Nephron progenitor cell (in vitro differentiated cells): ENCODE measurements at places on chromosomes 2 and 18.

- H3K36me3 ChIP-seq = peaks cover 81% of the 10 kb centered on the region
- no peak overlapping the region for H3K27ac ChIP-seq
- H3K4me3 ChIP-seq = no peak overlapping the region
- DNase-seq = no peak
- H3K4me1 ChIP-seq = peaks cover 6% of the 10 kb centered on the region
- H3K27me3 ChIP-seq = no peaks in the 10 kb centered on the region
Observed at GRCh38 chr18:54284981-54285785, 15.9 kb downstream of the POLI start.

- H3K27me3 ChIP-seq = no peaks in the 10 kb centered on the region
- H3K4me1 ChIP-seq = no peaks in the 10 kb centered on the region
- H3K27ac ChIP-seq = no peak overlapping the region
- DNase-seq = peak; percentile 5
Observed at GRCh38 chr2:164538240-164538866, 82.9 kb downstream of the GRB14 start.

DNA sequence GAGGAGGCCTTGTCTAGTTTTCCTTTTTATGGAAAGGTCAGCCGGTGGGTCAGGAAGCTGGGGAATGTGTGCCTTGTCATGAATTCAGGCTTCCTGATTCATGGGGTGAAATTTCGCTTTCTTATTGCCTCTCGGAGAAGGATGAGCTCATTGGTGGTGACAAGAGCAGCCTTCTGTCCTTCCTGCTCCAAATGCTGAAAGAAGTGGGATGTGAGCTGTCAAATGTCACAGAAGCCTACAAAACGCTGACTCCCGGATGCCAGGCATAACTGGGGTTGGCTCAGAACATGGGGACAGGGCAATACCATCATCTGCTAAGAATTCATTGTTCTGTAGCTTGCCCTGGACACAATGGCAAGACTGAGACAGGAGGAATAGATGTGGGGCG is 55.8 kb upstream of the FAM136A start:
- H3K27me3 ChIP-seq = peaks cover 6% of the 10 kb centered on the region
- DNase-seq = no peak
- peaks cover 24% of the 10 kb centered on the region for H3K4me1 ChIP-seq
- H3K27ac ChIP-seq = peak overlapping the region; percentile 3
- no peak overlapping the region for H3K4me3 ChIP-seq

GRCh38 chr18:31447530-31448191 is at the start of gene DSG3:
Gene DSG3, plus strand, starts transcription at chr18:31447741. Its CDS starts 137 bp downstream, at chr18:31447878.
- no peak for DNase-seq
- H3K4me3 ChIP-seq = no peak within 1 kb of the TSS
- H3K36me3 ChIP-seq = no peaks in the 10 kb centered on the region
- H3K4me1 ChIP-seq = peaks cover 4% of the 10 kb centered on the region
- H3K27me3 ChIP-seq = peaks cover 3% of the 10 kb centered on the region
- H3K27ac ChIP-seq = no peak within 1 kb of the TSS

- no peak overlapping the region for H3K27ac ChIP-seq
- H3K4me3 ChIP-seq = no peak overlapping the region
- peaks cover 78% of the 10 kb centered on the region for H3K4me1 ChIP-seq
- no peak for DNase-seq
Observed at GRCh38 chr2:128372621-128373341, 54.1 kb upstream of the HS6ST1 start.

GRCh38 chr2:54559593-54560145 is 103.5 kb downstream of the SPTBN1 start:
- DNase-seq = peak; percentile 19
- H3K27ac ChIP-seq = peak overlapping the region; percentile 95
- no peaks in the 10 kb centered on the region for H3K36me3 ChIP-seq
- peaks cover 76% of the 10 kb centered on the region for H3K4me1 ChIP-seq

DNA sequence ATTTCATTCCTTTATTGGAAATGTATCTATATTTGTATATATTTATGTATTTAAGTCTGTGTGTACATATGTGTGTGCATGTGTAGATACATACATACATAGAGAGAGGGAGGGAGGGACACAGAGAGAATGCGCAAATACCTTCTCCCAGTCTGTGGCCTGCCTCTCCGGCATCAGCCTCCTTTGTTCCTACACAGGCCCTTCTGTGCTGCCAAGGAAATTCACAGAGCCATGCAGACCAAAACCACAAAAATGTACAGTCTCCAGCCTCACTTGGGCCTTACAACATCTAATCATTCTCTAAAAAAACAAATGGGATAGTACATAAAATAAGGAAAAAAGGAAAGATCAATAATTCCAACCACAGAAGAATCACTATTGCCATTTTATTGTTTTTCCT is 8.8 kb upstream of the CRACDL start:
- no peak for DNase-seq
- H3K4me1 ChIP-seq = peaks cover 5% of the 10 kb centered on the region
- H3K27ac ChIP-seq = no peak overlapping the region
- H3K4me3 ChIP-seq = no peak overlapping the region
- H3K27me3 ChIP-seq = peaks cover 6% of the 10 kb centered on the region
- no peaks in the 10 kb centered on the region for H3K36me3 ChIP-seq

- H3K27me3 ChIP-seq = peaks cover 12% of the 10 kb centered on the region
- no peak for DNase-seq
- H3K27ac ChIP-seq = peak overlapping the region; percentile 48
- peaks cover 32% of the 10 kb centered on the region for H3K36me3 ChIP-seq
- H3K4me3 ChIP-seq = no peak overlapping the region
Observed at GRCh38 chr2:3325458-3326181, 52.0 kb downstream of the EIPR1 start.

DNA sequence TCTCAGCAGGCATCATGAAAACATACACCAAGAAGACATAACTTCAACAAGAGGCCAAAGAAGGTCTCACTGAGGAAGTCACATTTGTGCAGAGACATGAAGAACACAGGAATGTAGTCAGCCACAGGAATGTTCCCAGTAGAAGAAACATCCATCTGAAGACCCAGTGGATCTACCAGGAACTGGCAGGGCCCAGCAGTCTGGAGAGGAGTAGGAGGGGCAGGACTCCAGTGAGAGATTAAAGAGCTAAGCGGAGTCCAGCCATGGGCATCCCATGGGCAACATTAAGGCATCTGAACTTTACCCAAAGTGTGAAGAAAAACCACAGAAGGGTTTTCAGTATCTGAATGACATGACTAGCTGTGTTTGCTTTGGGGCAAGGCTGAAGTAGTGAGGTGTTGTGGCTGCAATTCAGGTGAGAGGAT is 103.1 kb downstream of the UPP2 start:
- H3K27ac ChIP-seq = no peak overlapping the region
- H3K27me3 ChIP-seq = no peaks in the 10 kb centered on the region
- no peaks in the 10 kb centered on the region for H3K4me1 ChIP-seq

GRCh38 chr2:68620772-68621171 is 22.6 kb upstream of the PROKR1 start:
- peaks cover 4% of the 10 kb centered on the region for H3K36me3 ChIP-seq
- no peak overlapping the region for H3K4me3 ChIP-seq
- no peak overlapping the region for H3K27ac ChIP-seq
- no peak for DNase-seq
- H3K4me1 ChIP-seq = no peaks in the 10 kb centered on the region

DNA sequence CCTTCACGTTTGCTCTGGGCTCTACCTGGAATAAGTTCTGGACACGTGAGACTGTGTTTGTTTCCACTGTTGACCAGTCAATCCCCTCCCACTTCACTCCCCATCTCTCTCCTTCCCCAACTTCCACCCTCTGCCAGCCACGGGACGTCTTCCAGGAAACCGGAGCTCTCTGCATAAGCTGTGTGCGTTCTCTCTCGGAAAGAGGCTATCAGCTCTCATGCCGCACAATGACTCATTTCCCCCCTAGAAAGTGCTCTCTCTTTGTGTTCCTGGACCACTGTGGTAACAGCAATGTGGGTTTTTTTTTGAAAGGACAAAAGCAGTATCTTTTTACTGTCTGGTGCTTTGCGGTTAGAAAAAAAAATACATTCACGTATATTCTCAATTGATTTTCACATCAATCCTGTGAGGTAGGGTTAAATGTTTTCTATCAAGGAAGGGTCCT is 10.2 kb downstream of the PROKR1 start:
- no peak overlapping the region for H3K27ac ChIP-seq
- peaks cover 8% of the 10 kb centered on the region for H3K27me3 ChIP-seq
- no peak overlapping the region for H3K4me3 ChIP-seq
- no peaks in the 10 kb centered on the region for H3K36me3 ChIP-seq
- peaks cover 17% of the 10 kb centered on the region for H3K4me1 ChIP-seq
- DNase-seq = no peak

DNA sequence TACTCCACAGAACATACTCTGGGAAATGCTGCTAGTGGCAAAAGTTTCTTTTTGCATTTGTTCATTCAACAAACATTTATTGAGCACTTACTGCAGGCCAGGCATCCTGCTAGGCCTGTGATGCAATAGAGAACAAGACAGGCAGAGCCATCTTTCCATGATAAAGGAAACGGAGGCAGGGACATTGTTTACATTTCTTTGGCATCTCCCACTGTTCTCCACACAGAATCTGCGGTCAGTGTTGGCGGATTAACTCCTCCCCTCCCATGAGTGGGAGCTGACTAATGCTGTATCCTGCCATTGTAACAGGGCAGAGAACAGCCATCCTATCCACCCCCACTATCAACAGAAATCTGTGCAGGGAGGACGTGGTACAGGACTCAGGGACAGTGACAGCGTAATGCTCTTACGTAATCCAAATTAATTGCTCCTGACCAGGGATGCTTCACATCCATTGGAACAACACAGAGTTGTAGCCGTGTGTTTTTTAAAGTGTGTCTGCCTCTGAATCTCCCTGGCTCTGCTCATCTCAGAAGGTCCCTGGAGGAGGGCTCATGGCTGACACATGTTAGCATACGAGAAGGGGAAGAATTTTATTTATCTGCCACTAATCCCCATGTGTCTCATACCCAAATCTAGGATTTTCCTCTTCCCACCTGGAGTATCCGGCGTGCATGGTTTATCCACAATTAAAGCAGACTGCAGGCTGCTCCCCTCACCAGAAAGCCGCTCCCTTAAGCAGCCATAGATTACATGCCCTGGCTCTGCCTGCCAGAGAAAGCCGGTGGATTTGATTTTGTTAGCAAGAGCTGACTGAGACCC is 32.3 kb downstream of the STEAP3 start:
- peaks cover 30% of the 10 kb centered on the region for H3K4me1 ChIP-seq
- no peaks in the 10 kb centered on the region for H3K36me3 ChIP-seq
- no peak for DNase-seq

DNA sequence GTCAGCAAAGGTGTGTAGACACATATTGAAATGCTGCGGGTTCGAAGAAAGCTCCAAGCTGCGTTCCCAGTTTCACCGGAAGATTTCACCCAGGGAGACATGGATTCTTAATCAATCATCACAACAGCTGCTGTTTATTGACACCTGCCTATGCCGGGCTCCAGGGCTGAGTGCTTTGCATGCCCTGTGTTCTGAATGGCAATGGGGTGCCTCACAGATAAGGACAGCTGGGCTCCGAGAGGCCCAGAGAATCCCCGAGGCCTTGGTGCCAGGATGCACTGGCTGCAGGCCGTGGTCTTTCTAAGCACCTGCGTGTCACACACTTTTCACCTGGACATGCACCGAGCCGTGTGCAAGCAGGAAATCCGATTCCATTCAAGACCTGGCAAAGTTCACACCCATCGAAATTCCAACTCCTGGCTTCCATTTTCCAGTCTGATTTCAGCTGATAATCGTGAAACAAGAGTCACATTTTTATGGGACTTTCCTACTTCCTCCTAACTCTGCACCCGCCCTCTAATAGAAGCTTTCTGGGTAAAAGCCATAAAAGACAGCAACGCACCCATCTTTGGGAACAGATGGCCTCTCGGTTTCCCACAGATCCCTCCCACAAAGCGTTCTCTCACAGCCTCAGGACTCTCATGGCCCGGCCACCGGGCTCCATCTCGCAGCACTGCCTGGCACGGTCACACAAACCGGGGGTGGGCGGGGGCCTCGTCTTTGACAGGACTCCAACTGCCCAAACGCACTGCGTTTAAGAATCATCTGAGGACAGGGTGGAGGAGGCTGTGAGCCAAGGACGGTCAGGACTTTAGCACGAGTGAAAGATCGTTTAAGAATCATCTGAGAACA is 245.6 kb upstream of the SALL3 start:
- no peaks in the 10 kb centered on the region for H3K27me3 ChIP-seq
- H3K36me3 ChIP-seq = no peaks in the 10 kb centered on the region
- H3K27ac ChIP-seq = no peak overlapping the region
- no peak overlapping the region for H3K4me3 ChIP-seq

DNA sequence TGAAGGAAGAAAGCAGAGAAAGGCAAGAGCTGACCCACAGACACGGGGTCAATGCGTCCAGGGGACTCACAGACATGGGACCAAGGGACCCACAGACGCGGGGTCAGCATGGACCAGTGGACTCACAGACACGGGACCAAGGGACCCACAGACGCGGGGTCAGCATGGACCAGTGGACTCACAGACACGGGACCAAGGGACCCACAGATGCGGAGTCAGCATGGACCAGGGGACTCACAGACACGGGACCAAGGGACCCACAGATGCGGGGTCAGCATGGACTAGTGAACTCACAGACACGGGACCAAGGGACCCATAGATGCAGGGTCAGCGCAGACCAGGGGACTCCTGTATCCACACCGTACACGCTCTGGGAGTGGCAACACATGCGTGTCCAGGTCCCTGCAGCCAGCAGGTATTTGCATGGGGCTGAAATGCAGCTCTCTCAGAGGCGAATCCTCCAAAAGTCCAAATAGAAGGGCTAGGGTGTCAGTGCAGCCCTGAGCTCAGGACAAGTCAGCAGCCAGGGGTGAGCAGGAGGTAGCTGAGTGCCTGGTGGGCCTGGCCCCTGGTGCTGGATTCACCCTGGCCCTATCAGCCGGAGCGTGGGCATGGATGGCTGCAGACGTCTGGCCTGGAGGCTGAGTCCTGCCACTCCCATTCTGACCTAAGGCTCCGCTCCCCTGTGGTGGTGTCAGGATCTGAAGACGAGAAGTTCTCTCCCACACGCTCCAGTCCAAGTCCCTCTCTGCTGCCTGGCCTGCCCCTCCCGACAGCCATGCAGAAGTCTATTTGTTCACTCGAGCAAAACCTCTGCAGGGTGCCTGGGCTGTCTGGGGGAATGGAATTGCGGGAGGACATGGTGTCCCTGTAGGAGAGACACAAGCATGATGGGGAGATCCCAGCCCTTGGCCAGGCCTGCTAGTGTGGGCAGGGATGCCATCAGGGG is 28.5 kb downstream of the TMEM18 start:
- DNase-seq = peak; percentile 47
- H3K36me3 ChIP-seq = no peaks in the 10 kb centered on the region
- H3K4me3 ChIP-seq = peak overlapping the region; percentile 13
- H3K27me3 ChIP-seq = peaks cover 29% of the 10 kb centered on the region
- peaks cover 50% of the 10 kb centered on the region for H3K4me1 ChIP-seq
- H3K27ac ChIP-seq = no peak overlapping the region

DNA sequence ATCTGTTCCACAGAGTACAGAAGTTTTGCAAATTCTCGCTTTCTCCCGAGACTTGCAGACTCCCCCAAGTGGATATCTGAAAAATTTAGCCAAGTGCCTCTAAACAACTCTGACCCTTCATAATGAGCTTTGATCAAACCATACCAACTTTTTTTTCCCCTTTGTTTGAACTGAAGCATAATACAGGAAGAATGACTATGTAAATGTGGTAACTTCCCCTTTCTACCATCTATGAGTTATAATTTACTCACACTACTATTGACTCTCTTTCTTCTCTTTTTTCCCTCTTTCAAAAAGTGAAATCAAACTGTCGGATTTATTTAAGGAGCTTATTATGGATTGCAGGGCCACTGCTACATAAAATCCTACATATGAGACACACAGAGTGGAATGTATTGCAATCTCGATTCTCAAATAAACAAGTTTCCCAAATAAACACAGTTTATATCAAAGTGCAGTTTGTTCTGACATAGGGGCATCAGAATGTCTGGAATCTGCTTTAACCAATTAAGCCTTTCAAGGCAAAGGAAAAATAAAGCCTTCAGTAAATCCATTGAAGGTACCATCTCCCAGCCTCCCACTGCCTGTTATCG is 1.4 kb upstream of the ZNF804A start:
- no peaks in the 10 kb centered on the region for H3K36me3 ChIP-seq
- peaks cover 33% of the 10 kb centered on the region for H3K27me3 ChIP-seq
- no peak for DNase-seq
- peaks cover 21% of the 10 kb centered on the region for H3K4me1 ChIP-seq
